ENCODE measurements at places on chromosomes 4 and X.

DNA sequence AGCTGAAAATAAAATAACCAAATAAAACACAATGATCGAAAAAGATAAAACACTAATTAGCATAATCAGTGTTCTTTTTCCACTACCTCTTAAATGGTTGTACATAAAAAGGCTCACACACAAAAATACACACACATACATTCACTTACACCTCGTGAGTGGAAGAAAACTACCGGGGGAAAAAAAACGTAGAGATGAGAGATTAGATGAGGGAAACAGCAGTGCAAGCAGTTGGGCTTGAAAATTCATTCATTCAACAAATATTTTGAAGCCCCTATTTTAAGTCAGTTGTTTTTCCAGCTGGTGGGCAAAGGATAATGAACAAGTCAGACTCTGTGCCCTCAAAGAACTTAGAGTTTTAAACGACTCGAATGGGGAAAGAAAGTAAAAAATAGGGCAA, 1.0 kb downstream of the TBCK start:
- DNase-seq: no peak

DNA sequence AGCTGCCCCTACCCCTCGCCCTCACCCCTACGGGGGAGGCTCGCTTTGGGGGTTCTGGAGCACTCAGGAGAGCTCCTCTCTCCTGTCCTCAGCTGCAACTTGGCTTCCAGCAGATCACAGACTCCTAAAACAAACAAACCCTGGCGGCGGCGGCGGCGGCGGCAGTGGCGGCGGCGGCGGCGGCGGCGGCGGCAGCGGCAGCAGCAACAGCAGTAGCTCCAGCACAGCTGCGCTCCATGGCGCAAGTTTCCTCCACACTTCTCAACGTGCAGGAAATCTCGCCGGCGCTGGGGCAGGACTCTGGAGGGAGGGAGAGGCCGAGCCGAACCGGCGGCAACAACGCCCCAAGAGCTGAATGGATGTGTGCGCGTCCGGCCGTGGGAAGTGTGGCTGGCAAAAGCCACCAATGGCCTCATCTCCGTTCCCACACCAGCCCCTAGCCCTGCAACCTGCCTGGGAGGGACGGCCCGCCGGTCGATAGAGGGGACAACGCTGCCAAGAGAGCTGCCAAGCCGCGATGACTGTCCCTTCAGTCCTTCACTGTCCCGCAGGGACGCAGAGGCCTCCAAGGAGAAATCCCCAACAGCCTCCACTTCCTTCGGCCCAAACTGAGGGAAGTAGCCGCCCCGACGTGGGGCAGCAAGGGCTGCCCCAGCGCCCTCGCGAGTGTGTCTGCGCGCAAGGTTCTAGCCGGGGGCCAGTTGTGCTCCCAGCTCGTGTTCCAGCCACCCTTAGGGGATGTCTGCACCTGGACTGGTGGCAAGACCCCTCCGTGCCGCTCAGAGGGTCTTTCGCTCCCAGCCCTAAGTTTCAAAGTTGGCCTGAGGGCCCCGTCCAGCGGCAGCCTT, 775 bp downstream of the SHROOM4 start:
- DNase-seq: no peak

DNA sequence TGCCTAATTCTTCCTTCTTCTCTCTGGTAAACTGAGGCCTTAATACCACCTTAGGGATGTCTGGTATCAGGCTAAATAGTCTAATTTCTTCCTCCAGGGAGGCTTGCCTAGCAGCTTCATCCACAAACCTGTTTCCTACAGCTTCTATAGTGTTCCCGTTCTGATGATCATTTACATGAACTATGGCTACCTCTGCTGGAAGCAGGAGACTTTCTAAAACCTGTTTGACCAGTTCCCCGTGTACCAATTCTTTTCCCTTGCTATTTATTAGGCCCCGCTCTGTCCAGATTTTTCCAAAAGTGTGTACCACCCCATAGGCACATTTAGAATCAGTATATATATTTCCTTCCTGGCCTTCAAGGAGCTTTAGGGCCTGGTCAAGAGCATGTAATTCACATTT, 5.8 kb upstream of the USP38 start:
- DNase-seq: no peak

- DNase-seq: no peak
Observed at GRCh38 chrX:136783159-136783558, 2.4 kb upstream of the ARHGEF6 start.

DNA sequence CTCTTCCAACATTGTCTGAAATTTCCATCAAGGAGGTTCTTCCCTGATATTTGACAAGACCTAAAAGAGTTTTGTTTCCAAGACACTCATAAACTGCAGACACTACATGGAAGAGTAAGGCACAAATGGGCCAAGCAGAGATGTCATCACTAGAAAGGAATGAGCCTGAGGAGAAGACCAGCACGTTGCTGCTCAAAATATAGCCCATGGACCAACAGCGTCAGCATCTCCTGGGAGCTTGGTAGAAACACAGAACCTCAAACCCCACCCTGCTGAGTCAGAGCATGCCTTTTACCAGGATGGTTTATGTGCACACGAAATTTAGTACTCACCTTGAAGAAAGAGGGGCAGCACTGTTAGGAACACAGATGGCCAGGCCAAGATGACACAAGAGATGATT, 128.7 kb upstream of the MID1 start:
- DNase-seq: no peak

DNA sequence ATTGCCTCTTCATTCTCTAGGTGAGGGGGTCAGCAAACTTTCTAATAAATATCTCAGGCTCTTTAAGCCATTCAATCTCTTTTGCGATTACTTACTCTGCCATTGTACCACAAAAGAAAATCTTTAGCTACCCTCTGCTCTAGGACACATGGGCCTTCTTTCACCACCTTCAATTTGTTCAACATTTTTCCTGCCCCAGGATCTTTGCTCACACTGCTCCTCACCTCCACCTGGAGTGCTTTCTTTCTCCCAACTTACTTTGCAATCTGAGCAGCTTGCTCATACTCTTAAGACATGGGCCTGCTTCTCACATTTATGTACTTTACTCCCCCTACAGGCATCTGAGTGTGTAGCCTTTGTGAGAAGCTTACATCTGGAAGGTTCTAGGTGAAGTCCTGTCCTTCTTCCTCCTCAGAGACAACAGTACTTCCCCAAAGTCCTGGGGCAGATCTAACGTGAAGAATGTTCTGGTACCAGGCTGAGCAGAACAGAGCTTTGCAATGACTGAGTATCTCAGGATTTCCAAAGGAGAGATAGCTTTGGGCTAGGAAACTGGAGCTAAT, 55.0 kb upstream of the PRDM5 start:
- DNase-seq: no peak

DNA sequence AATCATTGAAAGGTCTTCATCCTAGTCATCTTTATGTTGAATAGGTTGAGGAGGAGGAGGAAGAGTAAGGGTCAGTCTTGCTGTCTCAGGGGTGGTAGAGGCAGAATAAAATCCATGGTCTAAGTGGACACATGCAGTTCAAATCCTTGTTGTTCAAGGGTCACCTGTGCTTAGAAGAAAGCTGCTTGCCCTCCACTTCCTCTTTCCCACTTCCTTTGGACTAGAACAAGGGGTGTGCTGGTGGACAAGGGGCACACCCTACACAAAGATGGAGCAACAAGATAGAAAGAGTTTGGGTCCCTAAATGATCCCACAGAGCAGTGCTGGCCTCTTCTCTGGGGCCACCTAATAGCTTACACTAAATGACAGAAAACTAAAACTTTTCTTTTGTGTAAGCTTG, 47.9 kb downstream of the HSD17B13 start:
- no peak for DNase-seq

DNA sequence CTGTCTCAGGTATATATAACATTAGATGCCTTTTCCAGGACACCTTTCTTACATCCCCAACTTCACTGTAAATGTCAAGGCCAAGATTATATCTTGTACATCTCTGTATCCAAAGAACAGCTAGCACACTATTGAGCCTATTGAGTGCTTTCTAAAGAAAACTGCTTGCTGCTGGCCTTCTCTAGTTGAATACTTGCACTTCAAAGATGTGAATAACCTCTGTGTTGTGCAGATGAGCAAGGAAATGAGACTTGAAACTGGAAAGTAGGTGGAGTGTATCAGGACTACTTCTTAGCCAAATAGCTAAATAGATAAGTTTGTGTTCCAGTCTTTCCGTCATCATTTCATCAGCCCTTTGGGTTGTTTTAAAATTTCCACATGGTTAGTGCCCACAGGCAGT, 704.4 kb upstream of the AMOT start:
- no peak for DNase-seq

- no peak for DNase-seq
Observed at GRCh38 chr4:97152149-97152548, 991.1 kb downstream of the STPG2 start.

- no peak for DNase-seq
Observed at GRCh38 chr4:106707776-106708463, 328.2 kb downstream of the DKK2 start.
